Aorta (tissue), 5 donors: ENCODE measurements at places on chromosomes 4 and X. TPM values are rescaled to one million over a fixed set of nuclear protein-coding genes. Genes with fewer than 3 reads are reported as not detected.

DNA sequence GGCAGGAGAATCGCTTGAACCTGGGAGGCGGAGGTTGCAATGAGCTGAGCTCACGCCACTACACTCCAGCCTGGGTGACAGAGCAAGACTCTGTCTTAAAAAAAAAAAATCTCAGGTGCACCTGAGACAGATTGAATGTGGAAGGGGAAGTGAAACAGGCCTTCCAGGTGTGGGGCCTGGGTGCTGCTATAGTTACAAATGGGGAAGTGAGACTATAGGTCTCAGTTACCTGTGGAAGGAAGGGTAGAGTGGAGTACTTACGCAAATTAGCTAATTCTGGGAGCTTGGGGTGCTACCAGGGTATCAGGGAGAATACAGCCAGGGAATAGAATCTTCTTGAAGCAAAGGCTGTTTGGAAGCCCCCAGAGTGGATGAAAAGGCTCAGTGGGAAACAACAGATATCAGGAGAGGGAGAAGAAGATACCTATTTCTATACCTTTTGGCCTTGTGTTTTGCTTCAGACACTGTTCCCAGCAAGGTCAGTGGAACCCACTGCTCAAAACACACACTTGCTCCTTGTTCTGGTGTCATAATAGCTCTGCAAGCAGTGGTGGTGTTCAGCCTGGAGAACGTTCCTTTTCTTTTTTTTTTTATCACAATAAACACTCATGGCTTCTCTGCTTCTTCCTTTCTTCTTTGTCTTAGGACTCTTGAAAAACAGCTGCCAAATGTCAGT, 7.0 kb downstream of the CD38 start:
- H3K4me3 ChIP-seq = no peak overlapping the region
- H3K27ac ChIP-seq = no peak overlapping the region
- no peaks in the 10 kb centered on the region for H3K4me1 ChIP-seq

- no peak overlapping the region for H3K4me3 ChIP-seq
- no peaks in the 10 kb centered on the region for H3K36me3 ChIP-seq
- no peaks in the 10 kb centered on the region for H3K27me3 ChIP-seq
- H3K27ac ChIP-seq = no peak overlapping the region
- no peak for DNase-seq
- H3K4me1 ChIP-seq = no peaks in the 10 kb centered on the region
Measured at GRCh38 chrX:29488919-29489318, 726.4 kb upstream of the MAGEB2 start.

DNA sequence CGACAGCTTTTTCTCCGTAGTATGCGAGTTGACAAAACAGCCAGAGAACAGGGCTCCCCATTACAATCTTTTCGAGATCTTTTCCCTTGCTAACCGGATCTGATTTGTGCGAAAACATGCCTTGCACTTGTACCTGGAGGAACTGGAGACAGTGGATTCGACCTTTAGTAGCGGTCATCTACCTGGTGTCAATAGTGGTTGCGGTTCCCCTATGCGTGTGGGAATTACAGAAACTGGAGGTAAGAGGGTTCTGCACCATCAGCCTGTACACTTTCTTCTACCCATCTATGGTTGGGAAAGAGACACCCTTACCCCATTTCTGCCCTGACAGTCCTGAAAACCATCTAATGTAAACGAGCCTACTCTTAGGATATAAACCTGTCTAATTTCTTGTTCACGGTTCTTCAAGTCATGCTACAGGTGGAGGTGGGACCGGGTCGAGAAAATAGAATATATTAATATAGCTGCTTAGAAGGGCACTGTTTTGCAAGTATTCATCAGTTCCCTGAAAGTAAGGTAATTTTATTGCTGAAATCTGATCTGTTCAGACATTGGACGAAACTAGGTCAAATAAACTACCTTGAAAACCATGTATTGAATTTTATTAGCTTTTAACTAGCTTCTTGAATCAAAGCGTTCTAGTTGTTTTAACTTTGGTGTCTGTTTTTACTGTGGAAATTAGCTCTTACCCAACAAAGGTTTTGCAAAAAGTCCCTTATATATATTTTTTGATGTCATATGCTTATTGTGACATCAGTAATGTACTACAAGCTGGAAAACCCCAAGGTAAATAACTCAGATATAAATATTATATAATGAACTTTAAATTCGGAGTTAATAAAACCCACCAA, 869 bp downstream of the TMEM184C start:
- no peak overlapping the region for H3K27ac ChIP-seq
- peaks cover 3% of the 10 kb centered on the region for H3K4me1 ChIP-seq
- H3K36me3 ChIP-seq = no peaks in the 10 kb centered on the region

GRCh38 chr4:186150926-186151325, 40.4 kb upstream of the CYP4V2 start:
- no peak overlapping the region for H3K27ac ChIP-seq
- H3K4me3 ChIP-seq = no peak overlapping the region
- no peaks in the 10 kb centered on the region for H3K27me3 ChIP-seq
- DNase-seq = no peak
- no peaks in the 10 kb centered on the region for H3K36me3 ChIP-seq

DNA sequence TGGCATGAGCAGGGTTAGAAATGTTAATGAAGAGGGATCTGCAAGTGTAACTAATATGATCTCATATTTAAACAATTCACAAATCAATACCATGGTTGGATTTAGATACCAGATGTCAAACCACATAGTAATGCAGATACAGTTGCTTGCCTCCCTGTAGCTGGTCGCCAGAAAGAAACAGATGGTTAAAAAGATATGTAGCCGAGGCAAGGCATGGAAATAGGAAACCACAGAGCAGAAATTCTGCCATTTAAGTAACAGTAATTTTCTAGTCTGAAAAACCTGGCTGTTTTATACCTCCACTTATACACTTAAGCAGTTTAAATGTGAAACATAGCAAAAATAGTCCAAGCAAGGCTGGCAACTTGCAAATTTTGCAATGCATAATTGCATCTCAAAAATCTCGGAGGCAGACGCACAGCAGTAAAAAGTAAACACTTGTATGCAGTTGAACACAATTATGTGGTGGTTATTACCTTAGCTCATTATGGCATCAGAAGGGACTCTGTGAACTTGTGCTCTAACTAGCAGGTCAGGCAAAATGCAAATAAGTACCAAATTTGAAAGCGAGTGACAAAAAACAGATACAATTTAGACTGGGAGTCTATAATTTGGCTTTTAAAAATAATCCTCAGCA, 126.8 kb downstream of the NAA11 start:
- H3K27me3 ChIP-seq = no peaks in the 10 kb centered on the region
- H3K27ac ChIP-seq = no peak overlapping the region
- DNase-seq = no peak
- no peak overlapping the region for H3K4me3 ChIP-seq

The OCRL gene
- 23.6 TPM for total RNA-seq

The XG gene
- total RNA-seq = 5.9 TPM
